ENCODE measurements at places on chromosomes 2 and 18.

DNA sequence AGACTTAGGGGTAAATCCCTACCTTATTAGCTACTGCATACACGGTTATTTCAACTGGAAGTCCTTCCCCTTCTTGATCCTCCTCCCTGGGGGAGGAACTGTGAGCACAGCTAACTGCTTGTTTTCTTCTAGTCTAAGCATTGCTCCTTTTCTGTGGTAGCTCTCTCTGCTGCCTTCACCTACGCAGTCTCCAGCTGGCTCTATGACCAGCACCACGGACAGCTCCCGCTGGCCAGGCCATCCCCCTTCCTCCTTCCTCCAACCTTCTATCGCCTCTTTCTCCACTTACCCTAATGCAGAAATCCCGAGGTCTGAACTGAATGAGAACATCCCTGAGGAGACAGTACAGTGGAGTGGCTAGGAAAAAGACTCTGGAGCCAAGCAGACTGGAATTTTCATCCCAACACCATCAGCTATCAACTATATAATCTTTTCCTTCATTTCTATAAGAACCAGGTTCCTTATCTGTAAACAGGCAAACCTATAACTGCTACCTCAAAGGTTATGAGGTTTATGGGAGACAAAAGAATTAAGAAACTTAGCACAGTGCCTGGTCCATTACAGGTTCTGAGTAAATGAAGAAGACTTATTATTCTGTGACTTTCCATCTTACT lies 4.7 kb upstream of the CFAP65 start:
- no peak overlapping the region for H3K27ac ChIP-seq
- no peak for DNase-seq
- peaks cover 3% of the 10 kb centered on the region for H3K4me1 ChIP-seq
- H3K4me3 ChIP-seq = no peak overlapping the region
- H3K27me3 ChIP-seq = no peaks in the 10 kb centered on the region

DNA sequence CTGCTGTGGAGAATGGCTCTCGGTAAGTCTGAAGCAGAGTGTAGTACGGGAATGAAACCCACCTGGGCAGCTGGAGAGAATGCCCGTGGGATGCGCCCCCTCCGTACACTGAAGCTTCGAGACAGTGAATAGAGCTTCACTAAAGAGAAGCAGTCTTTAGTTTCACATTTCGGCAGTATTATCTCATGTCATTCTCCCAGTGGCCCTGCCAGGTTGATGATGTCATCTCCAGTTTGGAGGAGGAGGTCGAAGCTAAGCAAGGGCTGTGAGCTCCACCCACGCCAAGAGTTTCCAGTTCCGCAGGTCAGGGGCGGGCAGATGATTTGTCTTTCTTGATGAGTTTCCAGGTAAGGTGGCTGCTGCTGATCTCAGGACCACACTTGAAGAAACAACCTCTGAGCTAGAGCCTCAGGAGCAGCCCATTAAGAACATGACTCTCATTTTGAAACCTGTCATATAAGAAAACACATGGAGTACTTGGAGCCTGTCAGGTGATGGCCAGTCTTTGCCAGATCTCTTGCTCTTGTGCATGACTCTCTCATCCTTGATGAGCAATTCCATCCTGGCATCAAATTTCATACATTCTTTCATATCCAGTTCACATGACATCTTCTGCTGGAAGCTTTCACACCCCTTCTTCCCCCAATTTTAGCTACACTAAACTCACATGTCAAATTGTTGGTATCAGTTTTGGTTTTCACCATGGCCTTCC lies 475.0 kb downstream of the RNF144A start:
- no peak for DNase-seq
- H3K36me3 ChIP-seq = no peaks in the 10 kb centered on the region
- H3K4me3 ChIP-seq = no peak overlapping the region
- H3K27me3 ChIP-seq = no peaks in the 10 kb centered on the region

DNA sequence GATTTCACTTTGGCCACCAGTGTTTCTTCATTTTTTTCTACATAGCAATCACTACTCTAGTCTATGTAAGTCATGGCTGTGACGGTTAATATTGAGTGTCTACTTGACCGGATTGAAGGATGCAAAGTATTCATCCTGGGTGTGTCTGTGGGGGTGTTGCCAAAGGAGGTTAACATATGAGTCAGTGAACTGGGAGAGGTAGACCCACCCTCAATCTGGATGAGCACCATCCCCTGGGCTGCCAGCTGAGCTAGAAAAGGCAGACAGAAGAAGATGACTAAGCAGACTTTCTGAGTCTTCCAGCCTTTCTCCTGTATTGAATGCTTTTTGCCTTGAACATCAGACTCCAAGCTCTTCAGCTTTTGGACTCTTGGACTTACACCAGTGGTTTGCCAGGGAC lies 265.0 kb upstream of the SLC8A1 start:
- H3K27ac ChIP-seq = no peak overlapping the region
- no peaks in the 10 kb centered on the region for H3K36me3 ChIP-seq
- H3K4me1 ChIP-seq = no peaks in the 10 kb centered on the region

- H3K27ac ChIP-seq = no peak overlapping the region
- H3K4me3 ChIP-seq = no peak overlapping the region
- H3K4me1 ChIP-seq = no peaks in the 10 kb centered on the region
- H3K36me3 ChIP-seq = no peaks in the 10 kb centered on the region
Observed at GRCh38 chr2:152443771-152444170, 108.8 kb downstream of the FMNL2 start.

DNA sequence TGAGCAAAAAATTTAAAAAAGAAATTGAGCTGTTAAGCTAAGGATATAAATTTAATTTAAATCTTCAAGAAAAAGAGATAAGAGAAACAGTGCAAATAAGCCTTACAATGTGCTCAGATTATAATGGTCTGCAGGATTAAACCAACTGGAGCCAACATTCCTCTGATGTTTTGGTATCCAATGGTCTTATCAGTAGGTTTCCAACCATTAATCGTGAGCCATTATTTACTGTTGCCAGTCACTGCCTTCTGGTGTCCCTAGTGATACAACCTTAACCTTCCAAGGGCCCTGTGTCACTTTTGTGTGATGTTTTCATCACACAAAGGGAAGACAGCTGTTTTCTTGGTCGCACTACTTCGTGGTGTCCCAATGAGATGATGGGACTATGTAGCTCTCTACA lies 134.5 kb upstream of the CTAGE1 start:
- H3K4me1 ChIP-seq = no peaks in the 10 kb centered on the region
- H3K27me3 ChIP-seq = no peaks in the 10 kb centered on the region
- no peak for DNase-seq
- no peaks in the 10 kb centered on the region for H3K36me3 ChIP-seq
